Colonic mucosa (tissue), 4 donors: ENCODE measurements at places on chromosomes 6 and 20.
A peak's percentile ranks its signal among the peaks of the same experiment; 100 is the strongest.

- no peak for DNase-seq
Observed at GRCh38 chr20:8143474-8143873, 11.4 kb downstream of the PLCB1 start.

- peak; percentile 41 for DNase-seq
Observed at GRCh38 chr6:52352239-52353018, 9.5 kb upstream of the PAQR8 start.

DNA sequence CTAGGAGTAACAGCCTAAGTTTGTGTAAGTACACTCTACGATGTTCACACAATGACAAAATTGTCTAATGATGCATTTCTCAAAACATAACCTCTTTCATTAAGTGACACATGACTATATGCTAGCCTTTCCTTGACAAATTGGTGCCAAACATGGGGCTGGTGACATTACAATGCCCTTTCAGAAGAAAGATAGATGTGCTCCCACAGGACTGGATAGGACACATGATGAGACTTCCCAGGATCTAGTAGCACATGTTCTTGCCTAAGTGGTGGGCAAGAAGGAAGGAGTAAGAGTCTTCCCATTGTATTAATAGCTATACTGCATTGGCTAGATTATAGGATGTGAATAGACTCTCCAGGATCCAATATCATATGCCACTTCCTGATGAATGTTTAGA is 21.5 kb downstream of the ZKSCAN3 start:
- no peak for DNase-seq

DNA sequence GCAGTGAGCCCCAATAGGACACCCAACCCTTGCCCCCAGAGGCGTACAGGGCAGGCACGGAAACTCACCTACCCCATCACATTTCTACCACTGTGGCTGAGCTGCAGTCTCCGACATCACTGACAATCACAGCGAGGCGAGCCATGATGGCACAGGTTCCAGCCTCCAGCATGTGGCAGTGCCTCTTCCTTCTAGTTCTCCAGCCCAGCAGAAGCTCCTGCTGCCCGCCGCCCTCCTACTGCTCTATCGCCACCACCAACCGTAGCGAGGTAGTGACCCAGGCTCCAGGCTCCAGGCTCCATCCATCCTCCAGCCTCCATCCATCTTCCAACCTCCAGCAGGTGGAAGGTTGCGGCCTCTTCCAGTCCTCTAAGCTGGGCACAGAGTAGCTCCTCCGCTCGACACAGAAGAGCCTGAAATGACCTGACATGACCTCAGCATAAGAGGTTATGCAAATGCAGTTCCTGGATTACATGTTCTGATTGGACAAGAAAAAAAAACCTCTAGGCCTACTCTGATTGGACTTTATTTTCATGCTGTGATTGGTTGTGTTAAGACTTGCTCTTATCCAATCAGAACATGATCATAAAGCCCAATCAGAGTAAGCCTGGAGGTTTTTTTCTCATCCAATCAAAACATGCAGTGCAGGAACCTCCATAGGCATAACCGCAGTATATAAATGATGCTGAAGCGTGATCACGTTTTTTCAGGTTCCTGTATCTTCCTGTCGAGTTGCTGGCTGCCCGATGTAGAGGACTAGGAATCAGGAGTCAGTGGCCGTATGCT is 438.9 kb upstream of the ZNF337 start:
- no peak for DNase-seq
